HepG2 (cell line): ENCODE measurements at places on chromosomes 5 and 9. TPM values are rescaled to one million over a fixed set of nuclear protein-coding genes. Genes with fewer than 3 reads are reported as not detected.

GRCh38 chr5:154267516-154267915 is 77.0 kb downstream of the GALNT10 start:
- DNase-seq, result no peak

DNA sequence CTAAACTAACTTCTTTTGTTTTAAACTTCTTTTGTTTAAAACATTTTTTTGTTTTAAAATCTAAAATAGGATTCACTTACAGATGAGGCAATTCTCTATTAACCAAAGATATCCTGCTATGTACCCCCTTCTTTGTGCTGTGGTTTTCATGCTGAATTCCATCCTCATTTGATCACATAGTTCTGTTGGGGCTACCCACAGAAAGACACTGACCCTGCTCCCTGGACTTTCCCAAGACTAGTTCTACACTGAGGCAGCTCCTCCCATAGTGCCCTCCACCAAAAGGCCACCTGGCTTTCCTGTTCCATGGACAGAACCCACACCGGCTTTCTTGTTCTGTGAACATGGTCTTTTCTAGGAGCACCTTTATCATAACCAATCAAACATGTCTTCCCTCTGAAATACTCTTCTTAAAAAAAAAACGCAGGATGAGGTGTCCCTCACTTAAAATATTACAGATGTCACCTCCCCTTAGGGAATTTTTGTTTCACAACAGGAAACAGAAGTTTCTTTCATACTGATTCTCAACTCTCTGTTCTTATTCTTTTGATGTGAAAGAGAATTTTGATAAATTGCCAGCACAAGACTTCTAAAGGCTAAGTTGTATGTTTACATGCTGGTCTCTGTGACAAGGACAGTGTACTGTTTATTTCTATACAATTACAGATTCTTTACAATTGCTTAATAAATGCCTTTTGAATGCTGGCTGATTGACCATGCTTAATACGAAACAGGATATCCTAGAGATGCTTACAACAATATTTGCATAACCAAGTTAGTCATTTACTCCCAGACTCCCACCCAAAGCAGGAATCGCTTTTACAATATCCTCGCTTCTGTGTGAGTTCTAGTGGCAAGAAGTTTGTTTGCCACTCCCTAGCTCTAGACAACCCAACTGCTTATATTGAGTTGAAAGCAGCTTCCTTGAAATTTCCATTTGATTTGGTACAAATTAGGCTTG is 300.4 kb downstream of the DTWD2 start:
- DNase-seq, result no peak

- no peak for DNase-seq
Observed at GRCh38 chr9:107131108-107131799, 151.8 kb upstream of the RAD23B start.

- DNase-seq, result no peak
Observed at GRCh38 chr9:7211657-7212056, 453.9 kb downstream of the KDM4C start.

DNA sequence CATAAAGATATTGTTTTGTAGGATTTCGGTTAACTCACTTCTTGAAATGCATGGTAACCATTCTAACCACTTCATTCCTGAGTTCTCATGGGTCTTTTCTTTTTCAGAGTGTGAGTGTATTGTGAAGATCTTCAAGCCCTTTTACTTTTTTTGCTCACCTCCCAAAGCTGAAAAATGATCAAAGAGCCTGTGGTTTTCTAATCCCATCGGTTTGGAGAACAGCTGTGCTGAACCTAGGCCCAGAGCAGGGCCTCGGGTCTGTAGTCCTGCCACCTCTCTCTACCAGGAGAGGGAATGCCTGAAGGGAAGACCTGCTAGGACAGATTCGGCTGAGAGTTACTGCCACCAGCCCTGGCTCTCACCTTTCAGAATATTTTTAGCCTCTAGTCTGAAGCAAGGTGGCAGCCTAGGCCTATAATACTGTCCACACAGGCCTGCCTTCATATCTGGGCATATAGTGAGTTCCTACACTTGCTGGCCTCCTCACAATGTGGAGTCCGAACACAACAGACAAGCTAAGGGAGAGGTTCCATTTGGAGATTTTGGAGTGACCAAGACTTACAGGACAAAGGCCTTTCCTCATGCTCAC is 13.8 kb downstream of the RGMB start:
- DNase-seq, result no peak

Gene VCAN
- 0.83 and 1.2 TPM in 2 replicates for total RNA-seq
